ENCODE measurements at places on chromosomes 16 and 17. TPM values are rescaled to one million over a fixed set of nuclear protein-coding genes. Genes with fewer than 3 reads are reported as not detected.

TK2 gene
- total RNA-seq, result 61.6 TPM

KRTAP4-3 gene
- total RNA-seq, result not detected

KRTAP4-7 gene
- total RNA-seq, result not detected

CACNA1G gene
- total RNA-seq, result 0.59 TPM

GNGT2 gene
- not detected for total RNA-seq
